ENCODE measurements at places on chromosomes 5 and 9. TPM values are rescaled to one million over a fixed set of nuclear protein-coding genes. Genes with fewer than 3 reads are reported as not detected.

DNA sequence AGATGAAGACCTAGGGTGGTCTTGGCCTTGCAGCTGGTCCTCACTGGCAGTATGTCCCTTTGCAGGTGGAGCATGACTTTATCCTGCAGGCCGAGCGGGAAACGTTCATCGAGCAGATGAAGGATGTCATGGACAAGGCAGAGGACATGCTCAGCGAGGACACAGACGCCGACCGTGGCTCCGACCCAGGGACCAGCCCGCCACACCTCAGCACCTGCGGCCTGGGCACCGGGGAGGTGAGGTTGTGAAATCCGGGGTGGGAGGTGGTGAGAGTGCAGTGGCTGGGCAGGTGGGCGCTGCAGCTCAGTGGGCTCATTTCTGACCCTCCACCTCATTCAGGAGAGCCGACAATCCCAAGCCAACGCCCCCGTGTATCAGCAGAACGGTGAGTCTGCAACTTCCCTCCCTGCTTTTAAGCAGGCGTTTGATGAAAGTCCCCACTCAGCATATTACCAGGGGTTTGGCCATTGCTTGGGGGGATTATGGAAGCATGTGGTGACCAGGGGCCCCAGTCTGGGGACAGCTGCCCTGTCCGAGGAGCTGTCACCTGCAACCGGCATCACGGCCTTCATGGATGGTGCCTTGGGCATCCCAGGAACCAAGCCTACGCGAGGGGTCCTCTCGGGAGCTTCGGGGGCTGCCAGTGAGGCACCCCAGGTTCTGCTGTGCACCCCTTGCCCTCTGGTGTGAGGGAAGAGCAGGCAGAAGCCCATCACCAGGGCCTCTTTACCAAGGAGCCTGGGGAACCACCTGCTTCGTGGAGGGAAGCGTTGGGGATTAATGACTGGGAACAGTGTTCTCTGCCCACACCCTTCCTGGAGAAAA is 84.0 kb downstream of the WNK2 start:
- DNase-seq: no peak

GRCh38 chr5:36181774-36182173 is 29.9 kb downstream of the SKP2 start:
- no peak for DNase-seq

DNA sequence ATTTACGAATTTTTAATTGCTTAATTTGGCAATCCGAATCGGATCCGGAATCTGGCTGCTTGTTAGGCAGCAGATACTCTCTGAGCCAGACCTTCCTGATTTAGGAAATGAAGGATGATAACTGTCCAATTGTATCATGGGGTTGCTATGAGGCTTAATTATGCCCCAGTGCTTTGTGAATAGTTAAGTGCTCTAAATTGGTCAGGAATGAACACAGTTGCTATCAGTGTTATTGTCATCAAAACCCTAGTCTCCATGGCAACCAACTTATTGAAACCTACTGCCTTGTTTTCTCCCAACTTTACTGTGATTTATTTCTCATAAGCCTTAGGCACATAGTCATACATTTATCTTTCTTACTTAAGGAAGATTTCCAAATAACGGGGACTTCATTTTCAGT is 47.9 kb downstream of the MAMDC2 start:
- DNase-seq: no peak

- DNase-seq: peak; percentile 67
Measured at GRCh38 chr9:35611230-35611797, 6.3 kb downstream of the TESK1 start.

- no peak for DNase-seq
Measured at GRCh38 chr9:133976191-133976861, 15.8 kb downstream of the VAV2 start.

Gene CARTPT
- total RNA-seq: not detected

Gene SLC34A3
- total RNA-seq: not detected

Gene PAXX
- 50.7 TPM for total RNA-seq

Gene CCL19
- total RNA-seq: not detected

Gene MARCOL
- not detected for total RNA-seq

All from glutamatergic neuron (in vitro differentiated cells).